ENCODE measurements at places on chromosomes 1 and 21.

DNA sequence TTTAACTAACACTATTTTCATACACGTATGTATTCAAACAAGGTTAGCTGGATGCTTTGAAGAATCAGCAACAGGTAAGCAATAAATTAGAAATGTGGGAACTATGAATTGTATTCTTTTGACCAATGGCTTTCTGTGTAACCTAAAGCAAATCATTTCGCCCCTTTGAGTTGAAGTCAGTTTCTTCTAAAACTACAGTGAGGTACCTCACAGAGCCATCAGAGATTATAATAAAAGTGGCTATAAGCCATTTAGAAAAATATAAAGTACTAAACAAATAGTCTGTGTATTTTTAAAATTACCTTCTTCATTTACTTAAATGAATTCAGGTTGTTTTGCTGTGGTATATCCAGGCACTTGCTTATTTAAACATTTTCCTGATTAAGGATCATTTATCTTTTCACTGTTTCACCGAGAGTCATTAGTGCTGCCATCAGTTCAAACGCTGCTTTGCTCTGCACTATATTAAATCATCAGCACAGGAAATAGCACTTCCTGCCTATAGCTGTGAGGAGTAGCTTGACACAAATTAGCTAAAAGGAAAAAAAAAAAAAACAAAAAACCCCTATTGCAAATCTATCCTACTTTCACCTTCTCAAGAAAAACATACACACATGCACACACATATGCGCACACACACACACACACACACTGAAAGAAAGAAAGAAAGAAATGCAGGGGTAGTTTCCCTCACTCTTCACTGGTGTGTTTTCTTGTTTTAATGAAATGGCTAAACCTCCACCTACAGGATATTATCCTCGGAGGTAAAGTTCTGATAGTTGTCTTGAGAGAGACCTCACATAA is 39.8 kb upstream of the C1orf105 start:
- DNase-seq: no peak

DNA sequence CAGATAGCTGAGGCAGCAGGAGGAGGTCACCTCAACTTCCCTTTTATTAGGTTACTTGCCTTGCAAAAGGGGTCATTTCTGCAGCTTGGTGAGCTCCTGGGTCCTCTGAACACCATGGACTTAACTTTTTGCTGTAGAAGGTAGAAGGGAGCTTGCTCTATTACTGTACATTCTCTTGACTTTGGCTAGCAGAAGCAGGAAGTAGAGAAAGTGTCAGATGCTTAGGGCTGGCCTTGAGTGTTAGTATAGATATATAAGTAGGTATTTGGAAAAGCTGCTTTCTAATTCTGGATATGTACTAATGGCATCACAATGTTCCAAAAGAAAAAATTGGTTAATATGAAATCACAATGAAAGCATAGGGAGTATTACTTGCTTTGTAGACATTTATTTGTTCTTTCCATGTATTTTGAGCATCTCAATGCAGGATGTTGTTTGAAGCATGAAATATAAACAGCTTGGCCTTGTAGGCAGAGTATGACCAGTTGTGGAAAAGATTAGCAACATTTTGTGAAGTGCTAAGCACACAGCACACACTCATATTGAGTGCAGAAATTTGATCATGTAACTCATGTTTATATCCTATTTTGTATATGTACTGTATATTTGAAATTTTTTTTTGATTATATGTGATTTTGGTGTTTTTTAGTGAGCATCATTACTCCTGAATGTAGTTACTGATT is 108.8 kb downstream of the DYRK1A start:
- no peak for DNase-seq

DNA sequence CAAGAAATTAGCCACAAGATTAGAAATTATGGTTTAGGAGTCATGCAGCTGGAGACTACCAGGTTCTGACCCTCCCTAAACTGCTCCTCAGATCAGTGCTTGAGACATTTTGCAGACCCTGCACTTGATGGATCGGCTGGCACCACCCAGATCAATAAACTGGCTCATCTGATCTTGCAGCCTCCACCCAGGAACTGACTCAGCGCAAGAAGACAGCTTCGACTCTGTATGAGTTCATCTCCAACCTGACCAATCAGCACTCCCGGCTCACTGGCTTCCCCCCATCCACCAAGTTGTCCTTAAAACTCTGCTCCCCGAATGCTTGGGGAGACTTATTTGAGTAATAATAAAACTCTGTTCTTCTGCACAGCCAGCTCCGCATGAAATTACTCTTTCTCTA is 40.0 kb downstream of the L1TD1 start:
- no peak for DNase-seq

GRCh38 chr1:21914880-21915640 is 22.1 kb downstream of the HSPG2 start:
- peak; percentile 86 for DNase-seq

DNA sequence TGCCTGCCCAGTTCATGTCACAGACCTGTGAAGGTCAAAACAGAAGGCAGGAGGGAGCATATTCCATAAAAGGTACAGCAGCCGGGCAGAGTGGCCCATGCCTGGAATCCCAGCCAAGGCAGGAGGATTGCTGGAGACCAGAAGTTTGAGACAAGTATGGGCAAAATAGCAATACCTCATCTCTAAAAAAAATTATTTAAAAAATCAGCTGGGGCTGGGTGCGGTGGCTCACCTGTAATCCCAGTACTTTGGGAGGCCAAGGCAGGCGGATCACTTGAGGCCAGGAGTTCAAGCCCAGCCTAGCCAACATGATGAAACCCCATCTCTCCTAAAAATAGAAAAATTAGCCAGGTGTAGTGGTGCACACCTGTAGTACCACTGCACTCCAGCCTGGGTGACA is 64.5 kb downstream of the RUNX3 start:
- DNase-seq: no peak

DNA sequence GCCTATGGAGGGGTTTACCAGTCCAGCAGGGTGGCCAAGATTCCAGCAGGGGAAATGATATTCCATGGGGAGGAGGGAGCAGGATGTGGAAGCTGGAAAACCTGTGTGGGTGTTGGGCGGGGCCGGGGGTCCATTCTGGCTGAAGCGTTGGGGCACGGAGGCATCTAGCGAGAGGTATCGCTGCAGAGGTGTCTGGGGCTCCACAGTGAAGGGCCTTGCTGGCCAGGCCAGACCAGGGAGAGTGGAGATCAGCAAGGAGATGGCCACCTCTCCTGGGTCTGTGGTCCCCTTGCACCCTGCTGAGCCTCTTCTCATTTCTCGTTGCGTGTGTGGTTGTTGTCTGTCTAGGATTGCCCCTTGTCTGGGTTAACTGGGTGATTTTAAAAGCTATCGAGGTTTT is 6.2 kb downstream of the COQ8A start:
- DNase-seq: no peak

DNA sequence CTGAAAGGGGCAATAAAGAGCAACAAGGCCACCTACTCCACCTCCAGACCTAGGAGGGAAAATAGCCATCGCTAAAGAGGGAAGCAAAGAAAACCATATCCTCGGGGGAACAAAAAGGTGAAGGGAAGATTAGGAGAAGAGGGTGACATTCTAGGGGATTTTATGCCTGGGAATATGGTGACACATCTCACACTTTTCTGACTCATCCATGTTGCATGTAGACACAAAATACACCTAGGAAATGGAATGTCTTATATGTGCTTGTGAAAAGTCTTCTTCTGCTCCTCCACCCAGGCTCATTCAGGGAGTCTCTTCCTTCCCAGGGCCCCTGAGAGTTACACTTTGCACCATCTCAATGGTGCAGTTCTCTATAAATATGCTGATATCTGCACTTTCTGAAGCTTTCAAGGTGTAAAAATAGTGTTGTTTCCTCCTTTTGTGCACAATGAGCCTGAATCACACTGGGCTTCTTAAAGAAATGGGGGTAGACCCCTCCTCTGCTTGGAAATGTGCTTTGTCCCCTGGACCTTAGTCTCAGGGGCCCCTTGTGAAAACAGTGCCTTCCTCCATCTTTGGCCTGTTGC is 195.9 kb downstream of the CYYR1 start:
- DNase-seq: no peak

GRCh38 chr1:25787760-25788166 is 12.2 kb upstream of the SELENON start:
- no peak for DNase-seq

DNA sequence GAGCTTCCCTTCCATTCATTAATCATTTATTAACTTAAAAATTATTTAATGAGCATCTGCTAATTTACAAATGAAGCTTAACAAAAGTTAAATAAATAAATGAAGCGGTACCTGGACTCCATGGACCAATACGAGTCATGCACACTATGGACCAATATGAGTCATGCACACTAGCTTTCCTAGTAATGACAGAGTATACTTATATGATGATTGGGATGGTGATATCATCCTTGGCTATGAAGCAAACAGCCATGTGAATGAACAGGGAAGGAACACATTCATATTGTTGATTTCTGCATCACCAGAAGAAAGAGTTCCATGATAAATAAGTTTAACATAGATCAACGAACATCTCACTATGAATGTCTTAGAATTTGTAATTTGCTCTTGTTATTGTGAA is 109.9 kb downstream of the SPAG17 start:
- peak; percentile 18 for DNase-seq

GRCh38 chr1:208979776-208980175 is 603.7 kb upstream of the CAMK1G start:
- no peak for DNase-seq

DNA sequence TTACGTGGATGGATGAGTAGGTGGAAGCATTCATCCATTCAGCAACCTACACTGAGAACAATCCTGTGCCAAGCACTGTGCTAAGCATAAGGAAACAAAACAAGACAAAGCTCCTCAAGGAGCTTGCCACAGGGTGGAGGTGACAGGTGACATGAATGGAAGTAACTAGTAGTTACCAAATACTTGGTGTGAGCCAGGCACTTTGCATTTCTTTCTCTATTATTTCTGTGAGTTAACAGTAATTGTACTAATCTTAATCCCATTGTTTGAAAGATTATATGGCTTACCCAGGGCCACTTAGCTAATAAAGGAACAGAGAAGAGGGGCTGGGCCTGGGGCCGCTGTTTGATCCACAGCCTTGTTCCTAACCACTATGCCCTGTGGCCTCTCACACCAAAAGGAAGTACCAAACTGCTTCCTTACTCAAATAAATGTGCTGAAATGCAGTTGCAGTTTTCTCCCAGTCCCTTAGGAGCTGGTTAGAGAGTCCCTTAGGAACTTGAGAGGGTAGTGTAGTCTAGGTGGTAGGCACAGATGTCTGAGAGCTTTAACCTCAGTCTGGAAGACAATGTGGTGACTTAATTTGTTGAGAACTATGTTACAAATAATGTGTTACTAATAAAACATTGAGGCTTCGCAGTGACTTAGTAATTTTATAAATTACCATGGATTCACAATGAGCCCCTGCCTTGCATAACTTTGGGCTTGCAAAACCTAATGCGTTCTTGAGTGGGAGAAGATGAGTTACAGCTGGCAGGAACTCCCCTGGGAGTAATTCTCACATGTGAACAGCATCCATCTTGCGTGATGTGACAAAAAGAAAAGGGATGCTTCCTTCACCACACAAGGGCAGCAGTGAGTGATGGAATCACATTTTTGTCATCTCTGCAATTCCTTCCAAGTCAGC is 69.8 kb downstream of the MPZL1 start:
- DNase-seq: peak; percentile 54

- DNase-seq: no peak
Observed at GRCh38 chr1:96710708-96711477, 10.7 kb upstream of the PTBP2 start.

DNA sequence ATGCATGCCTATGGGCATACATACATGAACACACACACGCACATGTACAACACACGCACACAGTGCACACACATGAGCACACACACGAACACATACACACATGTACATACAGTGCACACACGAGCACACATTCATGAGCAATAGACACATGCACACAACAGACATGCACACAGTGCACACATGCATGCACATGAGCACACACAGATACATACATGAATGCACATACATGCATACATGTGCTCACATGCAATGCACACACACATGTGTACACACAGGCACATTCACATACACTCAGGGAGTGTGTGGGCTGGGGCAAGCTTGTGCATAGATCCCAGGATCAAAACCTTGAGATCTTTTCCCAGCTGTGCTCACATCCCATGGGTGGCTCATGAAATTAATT is 18.9 kb downstream of the CRYAA start:
- no peak for DNase-seq

DNA sequence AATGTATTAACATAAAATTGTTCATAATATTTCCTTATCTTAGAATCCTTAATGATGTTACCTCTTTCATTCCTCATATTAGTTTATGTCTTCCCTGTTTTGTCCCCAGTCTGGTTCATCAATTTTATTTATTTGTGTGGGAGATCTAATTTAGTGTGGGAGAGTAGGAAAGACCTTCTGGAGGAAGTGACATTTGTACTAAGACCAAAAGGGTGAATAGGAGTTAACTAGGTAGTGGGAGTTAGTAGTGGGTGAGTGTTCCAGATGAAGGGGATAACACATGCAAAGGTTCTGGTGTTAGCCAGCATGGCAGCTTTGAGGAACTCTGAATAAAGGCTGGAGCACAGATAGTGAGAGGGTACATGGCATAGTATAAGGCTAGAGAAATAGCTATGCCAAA is 21.4 kb downstream of the RASAL2 start:
- DNase-seq: no peak

DNA sequence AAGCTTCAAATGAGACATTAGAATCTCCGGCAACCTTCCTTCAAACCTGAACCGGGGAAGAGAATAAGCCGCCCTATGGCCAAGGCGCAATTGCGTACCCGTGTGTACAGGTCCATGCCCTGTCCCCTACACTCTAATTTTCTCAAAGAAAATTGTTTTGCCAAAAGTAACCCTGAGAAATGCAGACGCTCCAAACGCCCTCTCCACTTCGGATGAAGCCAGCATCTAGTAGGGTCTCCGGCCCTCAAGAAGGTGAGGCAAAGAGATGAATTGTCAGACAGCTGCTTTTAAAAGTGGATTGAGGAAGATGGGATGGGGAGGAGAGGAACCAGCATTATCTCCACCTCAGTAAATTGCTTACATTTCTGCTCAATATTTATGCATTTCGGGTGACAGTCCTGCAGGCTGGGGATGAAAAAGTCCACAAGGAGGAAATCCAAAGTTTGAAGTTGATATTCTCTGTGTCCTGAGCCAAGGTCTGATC is 630 bp upstream of the LHX9 start:
- no peak for DNase-seq

DNA sequence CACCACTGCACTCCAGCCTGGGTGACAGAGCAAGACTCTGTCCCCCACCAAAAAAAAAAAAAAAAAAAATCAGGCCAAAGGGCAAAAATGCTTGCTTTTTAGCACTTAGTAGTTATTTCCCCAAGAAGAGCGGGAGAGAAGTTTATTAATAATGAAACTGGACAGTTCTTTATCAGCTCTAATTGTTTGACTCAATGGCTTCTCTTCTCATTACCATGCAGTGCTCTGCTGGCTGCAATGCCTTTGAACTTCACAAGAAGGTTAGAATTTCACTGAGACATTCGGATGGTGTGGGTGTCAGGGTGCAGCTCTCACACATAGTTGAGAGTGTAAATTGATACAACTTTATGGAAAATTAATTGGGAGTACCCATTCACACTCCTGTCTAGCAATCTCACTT is 63.7 kb downstream of the EDARADD start:
- no peak for DNase-seq

All from tongue (tissue), 3 donors.